ENCODE measurements at places on chromosomes 11 and 22.
A peak's percentile ranks its signal among the peaks of the same experiment; 100 is the strongest.

GRCh38 chr22:43263645-43264514 lies 76.9 kb upstream of the TTLL12 start:
- peak; percentile 80 for DNase-seq

- no peak for DNase-seq
These were observed 127.6 kb downstream of the LUZP2 start for GRCh38 chr11:24624432-24624831.

- DNase-seq: no peak
These were observed 20.2 kb upstream of the TXNRD2 start for GRCh38 chr22:19961868-19962245.

DNA sequence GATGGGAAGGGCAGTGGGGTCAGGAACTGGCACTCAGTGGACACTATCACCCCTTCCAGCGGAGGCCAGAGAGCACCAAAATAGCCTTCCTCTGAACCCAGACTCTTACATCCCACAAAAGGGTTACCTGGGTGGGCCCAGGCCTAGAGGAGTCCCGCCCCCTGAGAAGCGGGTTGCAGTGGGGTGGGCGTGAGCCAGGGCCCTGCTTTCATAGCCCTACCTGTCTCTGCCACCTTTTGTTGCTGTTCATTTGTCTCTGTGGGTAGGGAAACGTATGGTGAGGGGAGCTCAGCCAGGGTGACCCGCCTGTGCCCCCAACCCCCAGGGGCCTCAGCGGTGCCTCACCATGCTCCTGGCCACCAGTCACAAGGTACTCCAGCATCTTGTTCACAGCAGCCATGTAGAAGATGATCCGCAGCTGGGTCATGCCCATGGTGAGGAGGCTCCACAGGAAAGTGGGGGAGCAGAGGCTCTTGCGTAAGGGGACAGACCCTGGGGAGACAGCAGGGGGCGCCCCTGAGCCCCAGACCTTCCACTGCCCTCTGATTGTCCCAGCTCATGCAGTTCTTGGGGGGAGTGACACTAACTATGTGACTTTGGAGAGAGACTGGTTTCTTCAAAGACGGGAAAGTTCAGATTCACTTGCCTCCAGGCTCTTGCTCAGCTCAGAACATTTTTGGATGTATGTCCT lies 24.0 kb downstream of the SLC43A1 start:
- no peak for DNase-seq

- DNase-seq: no peak
These were observed 43.6 kb upstream of the DDX6 start for GRCh38 chr11:118834427-118835028.

DNA sequence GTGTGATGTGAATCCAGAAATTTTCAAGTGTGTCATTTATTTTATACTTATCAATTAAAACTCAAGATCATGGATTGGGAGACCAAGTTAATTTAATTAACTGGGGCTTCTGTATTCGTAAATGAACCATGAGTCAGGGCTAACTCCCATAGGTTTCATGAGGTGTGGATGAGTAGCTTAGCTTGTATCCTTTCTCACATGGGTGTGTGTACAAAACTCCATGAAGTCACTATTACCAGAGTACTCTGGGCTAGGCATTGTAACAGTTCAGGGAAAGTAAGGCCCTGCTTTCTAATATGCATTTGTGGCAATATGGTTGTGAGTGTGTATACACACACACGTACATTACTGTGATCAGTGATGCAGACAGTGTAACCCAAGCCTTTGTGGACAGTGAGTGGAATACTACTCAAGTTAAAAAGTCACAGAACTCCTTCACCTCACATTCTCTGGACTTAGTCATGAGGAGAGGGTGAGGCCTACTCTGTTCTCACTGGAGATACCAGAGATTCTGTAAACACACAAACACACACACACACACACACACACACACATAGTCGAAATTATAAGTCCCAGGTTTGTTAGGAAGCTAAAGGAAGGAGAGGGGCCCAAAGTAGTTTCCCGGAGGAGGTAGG lies 3.5 kb downstream of the CNTF start:
- DNase-seq: peak; percentile 44

Measured in renal pelvis (tissue), 12 donors.